ENCODE measurements at places on chromosomes 16 and 17.

GRCh38 chr17:8192070-8192815, 2.3 kb upstream of the BORCS6 start:
- DNase-seq, result peak; percentile 65

DNA sequence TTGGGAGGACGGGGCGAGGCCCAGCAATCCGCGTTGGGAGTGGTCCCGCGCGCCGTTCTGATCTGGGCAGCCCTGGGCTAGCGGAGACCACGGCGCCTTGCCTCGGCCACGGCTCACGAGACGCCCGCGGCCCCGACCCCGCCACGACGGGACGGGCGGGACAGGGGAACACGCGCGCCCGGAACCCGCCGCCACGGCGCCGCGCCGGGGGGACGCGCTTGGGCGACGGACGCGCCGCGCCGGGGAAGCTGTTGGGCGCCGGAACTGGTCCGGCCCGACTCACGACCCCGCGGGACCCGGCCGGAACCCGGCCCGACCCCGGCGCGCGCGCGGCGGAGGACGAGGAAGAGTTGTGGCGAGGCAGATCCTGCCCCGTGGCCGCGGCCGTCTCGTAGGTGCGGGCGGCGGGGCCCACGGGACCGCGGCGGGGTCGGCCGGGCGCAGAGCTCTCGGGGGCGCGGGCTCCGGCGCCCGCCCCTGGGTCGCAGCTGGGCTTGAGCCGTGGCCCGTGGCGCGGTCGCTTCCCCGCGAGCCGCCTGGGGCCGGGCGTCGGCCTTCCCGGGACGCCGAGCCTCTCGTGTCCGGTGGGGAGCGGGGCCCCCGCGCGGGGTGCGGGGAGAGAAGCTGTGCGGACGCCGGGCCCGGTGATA, at the start of gene ACSF3:
Gene ACSF3, plus strand, starts transcription at position 251 of the 650 bp plus-strand sequence. CDS start 6,830 bp downstream, outside the sequence.
- peak; percentile 75 for DNase-seq

GRCh38 chr16:83996481-83997252, 28.6 kb downstream of the NECAB2 start:
- DNase-seq, result no peak

- DNase-seq, result peak; percentile 86
These were observed at the start of gene SYNGR2 for GRCh38 chr17:78168242-78168902. Gene SYNGR2, plus strand, starts transcription at chr17:78168581. Its CDS starts 36 bp downstream, at chr17:78168617.

- DNase-seq, result no peak
These were observed at the start of gene ANKS4B for GRCh38 chr16:21233521-21234150. Gene ANKS4B, plus strand, starts transcription at chr16:21233699. Its CDS starts 39 bp downstream, at chr16:21233738.

- DNase-seq, result no peak
These were observed 14.0 kb downstream of the GDE1 start for GRCh38 chr16:19507867-19508266.

GRCh38 chr17:82388223-82388921, 16.8 kb downstream of the UTS2R start:
- DNase-seq, result no peak

GRCh38 chr16:15609286-15609649, 33.7 kb downstream of the MARF1 start:
- DNase-seq, result no peak

DNA sequence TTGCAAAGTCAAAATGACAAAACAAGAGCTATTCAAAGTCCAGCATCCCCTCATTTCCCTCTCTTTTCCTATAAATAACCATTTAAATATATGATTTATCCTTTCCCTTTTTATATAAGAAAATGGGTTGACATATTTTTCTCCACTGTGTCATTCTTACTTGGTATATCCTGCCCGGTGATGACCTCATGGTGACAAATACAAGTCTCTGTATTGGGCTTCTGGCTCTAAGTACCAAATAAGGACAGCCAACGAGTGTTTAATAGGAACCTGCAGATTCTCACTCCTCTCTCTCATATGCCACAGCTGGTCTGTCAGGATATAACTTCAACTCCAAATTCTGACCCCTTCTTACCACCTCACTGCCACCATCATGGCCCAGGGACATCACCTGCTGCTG, 25.5 kb upstream of the CBLN1 start:
- no peak for DNase-seq

GRCh38 chr16:56295059-56295665, 103.9 kb downstream of the GNAO1 start:
- DNase-seq, result no peak

DNA sequence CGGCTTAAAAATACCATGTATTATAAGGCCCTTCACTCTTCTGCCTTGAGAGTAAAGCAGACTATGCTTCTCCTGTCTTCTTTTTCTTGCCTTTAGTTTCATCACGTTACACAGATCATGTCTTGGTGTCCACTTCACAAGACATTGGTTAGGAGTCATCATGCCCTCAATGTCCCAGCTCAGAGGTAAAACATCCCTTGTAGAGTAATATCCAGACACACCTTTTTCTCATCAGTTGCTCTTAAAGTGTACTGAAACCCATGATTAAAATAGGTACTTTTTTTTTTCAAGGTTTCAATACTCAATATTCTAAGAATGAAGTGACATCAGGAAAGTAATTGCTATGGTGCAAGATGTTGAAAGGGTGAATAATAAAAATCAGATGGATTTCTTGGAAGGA, 267.8 kb downstream of the PMP22 start:
- DNase-seq, result no peak

DNA sequence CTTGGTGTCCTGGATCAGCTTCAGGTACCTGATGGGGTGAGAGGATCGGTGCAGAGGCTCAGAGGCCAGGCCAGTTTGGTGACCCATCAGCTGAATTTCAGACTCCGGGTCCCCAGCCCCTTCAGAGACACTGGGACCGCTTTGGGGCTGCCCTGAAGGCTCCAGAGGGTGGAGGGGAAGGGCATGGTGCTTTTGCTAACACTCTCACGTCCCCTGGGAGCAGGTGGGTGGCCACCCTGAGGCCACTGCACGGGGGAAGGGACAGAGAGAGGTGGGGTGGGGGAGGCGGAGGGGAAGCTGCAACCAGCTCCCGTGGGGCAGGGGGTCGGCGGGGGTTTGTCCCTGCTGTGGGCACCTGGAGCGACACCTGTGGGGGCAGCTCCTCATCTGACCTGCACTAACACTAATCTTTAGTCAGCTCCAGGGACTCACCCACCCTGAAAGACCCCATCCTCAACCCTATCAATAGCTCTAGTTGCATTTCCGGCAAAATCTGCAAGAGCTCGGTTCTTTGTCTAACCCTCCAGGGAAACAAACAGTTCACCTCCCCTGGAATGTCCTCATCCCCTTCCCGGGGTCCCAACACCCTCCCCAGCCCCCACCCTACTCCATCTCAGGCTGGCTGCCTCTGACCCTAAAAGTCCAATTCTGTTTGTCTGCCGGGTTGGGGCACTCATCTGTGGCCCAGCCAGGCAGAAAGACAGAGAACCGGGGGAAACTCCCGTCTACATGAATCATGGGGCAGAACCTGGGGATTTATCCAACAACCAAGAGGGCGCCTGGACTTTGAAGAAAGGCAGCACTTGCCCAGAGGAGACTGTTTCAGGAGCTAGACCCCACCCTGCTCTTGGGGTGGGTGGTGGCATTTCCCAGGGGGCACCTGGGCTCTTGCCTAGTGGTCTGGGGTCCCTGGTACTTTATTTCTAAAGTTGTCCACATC, 91.9 kb upstream of the CBX4 start:
- no peak for DNase-seq

- no peak for DNase-seq
These were observed 337.8 kb upstream of the ZFHX3 start for GRCh38 chr16:73385696-73386095.

- DNase-seq, result peak; percentile 71
These were observed 114.4 kb downstream of the SEC14L1 start for GRCh38 chr17:77254951-77255825.

GRCh38 chr16:77548151-77548550, 113.3 kb upstream of the ADAMTS18 start:
- DNase-seq, result no peak

DNA sequence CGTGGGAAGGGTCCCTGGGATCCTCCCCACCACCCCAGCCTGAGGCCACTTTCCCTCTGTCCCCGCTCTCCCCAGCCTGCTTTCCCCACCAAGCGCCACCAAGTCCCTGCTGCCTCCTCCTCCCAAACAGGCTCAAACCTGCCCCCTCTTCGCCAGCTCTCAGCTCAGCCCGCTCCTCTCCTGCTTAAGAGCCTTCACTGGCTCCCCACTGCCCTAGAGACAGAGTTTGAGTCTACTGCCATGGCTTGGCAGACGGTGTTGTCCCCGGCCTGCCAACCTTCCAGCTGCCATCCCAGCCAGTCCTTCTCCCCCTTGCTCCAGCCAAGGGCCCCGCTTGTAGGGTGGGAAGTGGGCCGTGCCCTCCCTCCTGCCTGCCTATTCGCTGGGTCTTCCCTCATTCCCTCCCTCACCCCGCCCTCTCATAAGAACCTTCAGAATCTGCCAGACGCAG, 11.1 kb downstream of the IL4R start:
- no peak for DNase-seq

GRCh38 chr16:54331241-54332002, 44.8 kb upstream of the IRX3 start:
- DNase-seq, result no peak

DNA sequence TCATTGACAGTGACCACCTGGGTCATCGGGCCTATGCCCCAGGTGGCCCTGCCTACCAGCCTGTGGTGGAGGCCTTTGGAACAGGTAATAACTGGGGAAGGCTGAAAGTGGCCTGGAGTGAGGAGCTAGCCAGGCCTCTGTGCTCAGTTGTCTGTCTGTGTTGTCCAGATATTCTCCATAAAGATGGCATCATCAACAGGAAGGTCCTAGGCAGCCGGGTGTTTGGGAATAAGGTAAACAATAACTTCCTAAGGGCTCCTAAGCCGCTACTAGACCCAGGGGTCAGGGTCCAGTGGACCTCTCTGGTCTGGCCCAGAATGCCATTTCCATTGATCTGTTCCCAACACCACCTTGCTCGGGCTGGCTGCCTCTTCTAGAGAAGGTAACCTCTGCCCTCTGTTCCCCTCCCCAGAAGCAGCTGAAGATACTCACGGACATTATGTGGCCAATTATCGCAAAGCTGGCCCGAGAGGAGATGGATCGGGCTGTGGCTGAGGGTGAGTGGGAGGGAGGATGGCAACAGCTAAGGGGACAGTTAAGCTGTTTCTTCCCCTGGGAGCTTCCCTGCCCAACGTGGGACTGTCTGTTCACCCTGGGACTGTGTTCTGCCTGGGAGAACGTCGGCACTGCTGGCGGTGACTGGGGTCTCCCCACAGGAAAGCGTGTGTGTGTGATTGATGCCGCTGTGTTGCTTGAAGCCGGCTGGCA, 1.9 kb upstream of the MLX start:
- no peak for DNase-seq

GRCh38 chr17:7415784-7416183, 4.3 kb upstream of the SPEM1 start:
- no peak for DNase-seq

GRCh38 chr17:2023256-2023655, 1.9 kb downstream of the RTN4RL1 start:
- no peak for DNase-seq

DNA sequence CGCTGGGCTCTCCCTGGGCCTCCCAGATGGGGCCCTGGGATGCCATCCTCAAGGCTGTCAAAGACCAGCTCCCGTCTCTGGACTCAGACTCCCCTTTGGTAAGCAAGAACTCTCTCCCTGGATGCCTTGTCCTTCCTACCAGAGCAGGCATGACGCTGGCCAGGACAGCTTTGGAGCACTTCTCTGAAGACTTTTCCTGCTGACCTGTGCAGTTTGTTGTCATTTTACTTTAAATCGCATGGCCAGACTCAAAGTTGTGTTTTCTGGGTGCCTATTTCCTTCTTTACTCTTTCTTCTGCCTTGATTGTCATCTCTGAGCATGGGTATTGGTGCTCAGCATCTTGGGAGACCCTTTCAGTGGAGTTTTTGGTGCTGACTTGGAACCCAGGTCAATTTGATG, 2.2 kb downstream of the DNAAF8 start:
- DNase-seq, result no peak

DNA sequence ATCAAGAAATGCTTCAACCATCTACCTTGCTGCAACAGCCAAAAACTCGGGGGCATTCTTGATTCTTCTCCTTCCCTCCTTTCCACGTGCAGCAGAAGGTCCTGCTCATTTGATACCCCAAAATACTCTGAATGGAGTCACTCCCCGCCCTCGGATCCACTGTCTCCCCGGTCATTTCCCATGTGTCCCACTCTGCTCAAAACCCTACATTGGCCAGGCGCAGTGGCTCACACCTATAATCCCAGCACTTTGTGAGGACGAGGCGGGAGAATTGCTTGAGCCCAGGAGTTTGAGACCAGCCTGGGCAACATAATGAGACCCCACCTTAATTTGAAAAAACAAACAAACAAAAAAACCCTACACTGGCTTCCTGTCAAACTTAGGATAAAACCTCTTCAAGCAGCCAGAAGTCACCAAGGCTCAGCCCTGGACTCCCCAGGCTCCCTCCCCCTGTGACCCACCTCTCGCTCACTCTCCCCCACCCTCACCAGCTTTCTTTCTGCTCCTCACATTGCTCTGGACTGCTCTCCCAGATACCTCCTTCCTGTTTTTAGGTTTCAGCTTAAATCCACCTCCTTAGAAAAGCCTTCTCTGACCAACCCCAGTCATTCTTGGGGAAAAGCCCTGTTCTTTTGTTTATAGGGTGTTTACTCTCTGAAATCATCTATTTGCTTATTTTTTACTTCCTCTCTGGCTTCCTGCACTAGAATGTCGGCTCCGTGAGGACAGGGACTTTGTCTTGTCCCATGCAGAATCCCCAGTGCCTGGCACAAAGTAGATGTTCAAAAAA, 2.8 kb downstream of the SLC13A2 start:
- no peak for DNase-seq

GRCh38 chr16:83835586-83836566, 28.1 kb downstream of the HSBP1 start:
- DNase-seq, result no peak

- DNase-seq, result peak; percentile 30
These were observed 1.9 kb upstream of the NFAT5 start for GRCh38 chr16:69563605-69564580.

DNA sequence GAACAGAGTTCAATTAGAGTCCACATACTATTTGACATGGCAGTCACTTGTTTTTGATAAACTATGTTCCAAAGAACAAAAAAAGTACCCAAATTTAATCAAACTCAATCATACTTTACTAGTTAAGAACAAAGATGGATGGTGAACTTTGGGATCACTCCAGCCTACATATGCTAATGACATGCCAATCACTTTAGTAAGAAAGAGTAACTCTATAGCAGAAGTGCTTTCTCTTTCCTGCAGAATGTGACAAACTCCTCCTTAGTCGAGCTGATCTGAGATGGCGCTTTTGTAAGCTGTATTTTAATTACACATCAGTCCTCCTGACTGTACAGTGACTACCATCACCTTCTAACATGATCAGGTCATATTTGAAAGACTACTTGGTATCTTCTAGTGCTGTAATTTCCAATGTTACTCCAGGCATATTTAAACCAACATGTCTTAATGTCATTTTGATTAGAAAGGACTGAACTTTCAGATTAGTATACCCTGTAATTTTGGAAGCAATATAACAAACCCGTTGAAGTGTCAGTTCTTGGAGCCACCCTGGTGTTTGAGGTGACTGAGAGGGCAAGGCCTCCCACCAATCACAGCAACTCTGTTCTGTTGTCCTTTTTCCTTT, 4.1 kb downstream of the NETO2 start:
- DNase-seq, result no peak

DNA sequence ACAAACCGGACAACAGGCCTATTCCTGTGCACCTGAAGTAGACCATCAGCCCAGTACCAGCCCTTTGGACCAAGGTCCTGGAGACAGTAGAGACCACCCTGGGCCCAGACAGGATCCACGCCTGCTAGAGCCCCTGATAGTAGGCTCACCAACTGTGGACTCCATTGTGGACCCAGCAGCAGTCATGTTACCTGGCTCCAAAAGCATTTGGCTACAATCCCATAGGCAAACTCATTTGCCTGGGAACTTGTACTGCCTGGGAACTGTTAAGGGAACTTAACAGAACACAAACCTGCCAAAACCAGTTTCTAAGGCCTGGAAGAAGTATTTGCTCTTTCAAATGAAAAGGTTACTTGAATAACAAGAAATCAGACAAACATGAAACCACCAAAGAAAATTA, 10.0 kb upstream of the ACSM1 start:
- no peak for DNase-seq

All from right kidney (tissue), 9 donors.